Activated T-helper 1 cell treated with anti-CD3 and anti-CD28 coated beads, Interleukin-12 subunit alpha, Interleukin-12 subunit beta, Interleukin-2, Interleukin-4 antibody, amounts not matched to agents 30 ng/mL and 10 ng/mL and 1 ng/mL, durations not matched to agents 14 hours and 24 hours and 36 hours (primary cell): ENCODE measurements at places on chromosomes 13 and 19. TPM values are rescaled to one million over a fixed set of nuclear protein-coding genes. Genes with fewer than 3 reads are reported as not detected.

B9D2 gene
- 4.4 and 4.5 TPM in 2 replicates for total RNA-seq

TSPAN16 gene
- not detected in 2 replicates for total RNA-seq

ATXN8OS gene
- not detected in 2 replicates for total RNA-seq

RAB3D gene
- total RNA-seq, result 5.9 and 6.9 TPM in 2 replicates

JUND gene
- 431 and 455 TPM in 2 replicates for total RNA-seq

HRC gene
- total RNA-seq, result not detected in 2 replicates

HCST gene
- 58.5 and 62.2 TPM in 2 replicates for total RNA-seq

UBE2S gene
- 224 and 225 TPM in 2 replicates for total RNA-seq

GNG7 gene
- 0.07 and 0.13 TPM in 2 replicates for total RNA-seq

SIAH3 gene
- 0.02 and 0.03 TPM in 2 replicates for total RNA-seq

ERICH4 gene
- total RNA-seq, result not detected in 2 replicates

KCTD4 gene
- not detected in 2 replicates for total RNA-seq

RXFP2 gene
- total RNA-seq, result not detected in 2 replicates

RASIP1 gene
- 0.44 and 0.88 TPM in 2 replicates for total RNA-seq

KIRREL2 gene
- 1.7 TPM in 2 replicates for total RNA-seq

KBTBD7 gene
- total RNA-seq, result 6.2 and 6.3 TPM in 2 replicates

FFAR3 gene
- total RNA-seq, result 0.20 and 0.36 TPM in 2 replicates

OR7C1 gene
- total RNA-seq, result not detected in 2 replicates

KIR2DL4 gene
- 0.13 and 0.27 TPM in 2 replicates for total RNA-seq

ZNF525 gene
- 16.5 and 19.0 TPM in 2 replicates for total RNA-seq

ZNF557 gene
- 12.2 and 13.3 TPM in 2 replicates for total RNA-seq

SERTAD1 gene
- total RNA-seq, result 18.3 and 19.4 TPM in 2 replicates

TNFAIP8L1 gene
- 13.2 and 13.7 TPM in 2 replicates for total RNA-seq

SRRM5 gene
- total RNA-seq, result 0.10 and 0.13 TPM in 2 replicates

TTYH1 gene
- 0.49 and 0.59 TPM in 2 replicates for total RNA-seq

C3 gene
- total RNA-seq, result 6.1 and 7.2 TPM in 2 replicates

ZNF260 gene
- 7.5 and 8.9 TPM in 2 replicates for total RNA-seq

MISP gene
- not detected in 2 replicates for total RNA-seq

UPK1A gene
- 0.41 and 0.51 TPM in 2 replicates for total RNA-seq

GIPR gene
- total RNA-seq, result 4.3 and 6.1 TPM in 2 replicates

ASPDH gene
- total RNA-seq, result not detected in 2 replicates

KCTD15 gene
- total RNA-seq, result 12.5 and 12.6 TPM in 2 replicates

CCDC8 gene
- not detected in 2 replicates for total RNA-seq

MAST1 gene
- 1.4 and 1.7 TPM in 2 replicates for total RNA-seq
